ENCODE measurements at places on chromosomes 11 and 22.

GRCh38 chr11:108768370-108768769, 103.5 kb downstream of the DDX10 start:
- DNase-seq = no peak

- no peak for DNase-seq
Measured at GRCh38 chr11:102552447-102553194, 22.1 kb upstream of the MMP7 start.

- DNase-seq = no peak
Measured at GRCh38 chr11:87193756-87194470, 156.2 kb downstream of the TMEM135 start.

- DNase-seq = no peak
Measured at GRCh38 chr11:102833731-102834130, 9.7 kb downstream of the MMP3 start.

- no peak for DNase-seq
Measured at GRCh38 chr22:31915586-31915985, 28.7 kb upstream of the YWHAH start.

GRCh38 chr11:15864026-15864805, 492.1 kb downstream of the SOX6 start:
- no peak for DNase-seq

DNA sequence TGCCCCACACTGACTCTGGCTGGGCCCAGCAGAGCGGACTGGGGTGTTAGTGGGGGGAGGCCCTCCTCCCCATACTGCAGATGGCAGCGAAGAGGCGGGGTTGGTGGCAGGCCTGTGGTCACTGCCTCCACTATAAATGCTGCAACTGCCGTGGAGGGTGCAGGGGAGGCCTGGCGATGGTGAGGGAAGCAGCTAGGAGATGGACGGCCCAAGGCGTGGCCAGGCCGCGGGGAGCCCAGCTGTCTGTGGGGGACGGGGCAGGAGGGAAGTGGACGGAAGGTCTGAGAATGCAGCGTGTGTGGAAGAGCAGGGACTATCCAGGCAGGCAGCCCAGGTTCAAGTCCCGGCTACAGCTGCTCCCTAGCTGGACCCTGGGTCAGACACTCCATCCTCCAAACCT, 18.3 kb downstream of the DNAL4 start:
- DNase-seq = no peak

DNA sequence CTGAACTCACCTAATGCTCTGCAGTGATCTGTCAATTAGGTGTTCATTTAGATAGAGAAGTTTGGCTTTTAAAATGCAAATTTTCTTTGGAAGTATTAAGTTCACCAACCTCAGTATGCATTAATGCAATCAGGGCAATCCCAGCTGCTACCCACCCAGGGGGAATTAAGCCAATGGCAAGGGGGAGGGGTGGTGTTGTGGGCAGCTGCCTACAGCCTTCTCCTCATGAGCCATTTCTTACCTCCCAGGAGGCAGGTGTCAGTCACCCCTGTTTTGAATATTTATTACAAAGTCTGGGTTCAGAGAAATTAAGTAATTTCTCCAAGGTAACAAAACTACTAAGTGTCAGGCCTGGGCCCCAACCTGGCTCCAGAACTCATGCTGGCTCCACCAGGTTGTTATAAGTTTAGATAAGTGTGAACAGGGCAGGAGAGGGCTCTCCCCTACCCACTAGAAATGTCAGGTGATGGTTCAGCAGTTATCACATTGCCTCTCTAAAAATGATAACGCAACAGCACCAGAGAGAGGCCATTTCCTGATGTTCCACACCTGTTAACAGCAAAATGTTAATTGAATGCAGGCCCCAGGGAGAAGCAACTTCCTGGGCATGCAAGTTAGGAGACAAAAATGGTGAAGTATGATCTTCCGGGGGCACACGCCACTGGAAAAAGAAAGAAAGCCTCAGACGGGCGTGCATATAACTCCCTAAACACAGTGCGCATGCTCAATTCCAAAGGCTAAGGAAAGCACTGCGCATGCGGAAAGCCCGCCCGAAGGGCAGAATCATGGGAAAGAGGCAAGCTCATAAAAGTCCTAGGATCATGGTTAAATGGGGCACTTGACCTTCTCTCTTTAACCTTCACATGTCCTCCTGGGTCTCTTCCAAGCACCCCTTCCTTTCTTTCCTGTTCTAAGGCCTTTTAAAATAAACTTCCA, 35.4 kb upstream of the GNAZ start:
- DNase-seq = no peak

DNA sequence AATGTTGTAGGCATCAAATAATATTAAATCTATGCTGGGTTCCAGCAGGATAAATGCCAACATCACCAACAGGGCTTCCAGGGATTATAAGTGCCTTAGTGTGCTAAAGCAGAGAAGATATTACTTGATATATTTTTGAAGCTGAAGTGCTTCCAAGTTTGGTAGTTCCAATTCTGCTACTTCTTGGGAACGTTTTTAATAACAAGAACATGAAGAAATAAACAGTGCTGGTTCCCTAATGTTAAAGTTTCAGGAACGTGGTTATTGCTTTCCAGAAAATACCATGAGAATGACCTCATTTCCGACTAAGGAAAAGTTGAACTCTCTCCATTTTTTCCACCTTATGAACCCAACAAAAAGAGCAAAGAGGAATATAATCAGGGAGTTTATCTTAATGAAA, 4.6 kb upstream of the RNF185 start:
- DNase-seq = no peak
